Amygdala (tissue), 56 donors: ENCODE measurements at places on chromosomes 2 and 18.

GRCh38 chr2:126776692-126777619 is 121.0 kb downstream of the GYPC start:
- DNase-seq = peak; percentile 26

DNA sequence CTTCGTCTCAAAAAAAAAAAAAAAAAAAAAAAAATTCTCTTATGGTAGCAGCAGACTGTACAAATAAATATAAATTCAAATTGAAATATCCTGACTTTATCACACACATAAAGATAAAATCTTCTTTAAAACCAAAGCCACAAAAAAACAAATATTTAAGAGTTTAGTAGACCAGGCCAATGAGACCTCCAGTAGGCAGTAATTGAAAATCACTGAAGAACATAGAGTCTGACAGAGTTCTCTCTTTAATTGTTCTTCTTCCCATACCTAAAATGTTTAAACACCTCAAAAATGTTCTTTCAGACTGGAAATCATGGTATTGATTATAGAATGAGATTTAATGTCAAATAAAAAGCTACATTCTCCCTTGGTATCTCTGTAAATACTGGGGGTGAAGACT is 20.8 kb downstream of the PRPF40A start:
- no peak for DNase-seq

DNA sequence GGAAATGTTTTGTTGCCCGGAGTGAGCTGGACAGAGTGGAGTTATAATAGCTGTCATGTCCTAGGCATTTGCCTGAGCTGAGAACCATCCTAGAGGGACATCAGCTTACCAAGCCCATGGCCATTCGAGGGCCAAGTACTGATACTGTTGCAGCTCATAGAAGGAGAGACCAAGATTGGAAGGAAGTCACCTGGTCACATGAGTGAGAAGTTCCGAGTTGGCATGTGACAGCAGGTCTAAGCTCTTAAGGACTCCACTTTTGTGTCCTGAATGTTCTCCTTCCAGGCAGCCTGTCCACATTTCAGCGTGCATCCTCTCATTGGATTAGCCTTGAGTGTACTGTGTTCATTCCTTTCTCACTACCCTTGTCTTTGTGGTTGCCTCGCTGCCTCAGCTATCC is 4.4 kb downstream of the FHOD3 start:
- DNase-seq = no peak

DNA sequence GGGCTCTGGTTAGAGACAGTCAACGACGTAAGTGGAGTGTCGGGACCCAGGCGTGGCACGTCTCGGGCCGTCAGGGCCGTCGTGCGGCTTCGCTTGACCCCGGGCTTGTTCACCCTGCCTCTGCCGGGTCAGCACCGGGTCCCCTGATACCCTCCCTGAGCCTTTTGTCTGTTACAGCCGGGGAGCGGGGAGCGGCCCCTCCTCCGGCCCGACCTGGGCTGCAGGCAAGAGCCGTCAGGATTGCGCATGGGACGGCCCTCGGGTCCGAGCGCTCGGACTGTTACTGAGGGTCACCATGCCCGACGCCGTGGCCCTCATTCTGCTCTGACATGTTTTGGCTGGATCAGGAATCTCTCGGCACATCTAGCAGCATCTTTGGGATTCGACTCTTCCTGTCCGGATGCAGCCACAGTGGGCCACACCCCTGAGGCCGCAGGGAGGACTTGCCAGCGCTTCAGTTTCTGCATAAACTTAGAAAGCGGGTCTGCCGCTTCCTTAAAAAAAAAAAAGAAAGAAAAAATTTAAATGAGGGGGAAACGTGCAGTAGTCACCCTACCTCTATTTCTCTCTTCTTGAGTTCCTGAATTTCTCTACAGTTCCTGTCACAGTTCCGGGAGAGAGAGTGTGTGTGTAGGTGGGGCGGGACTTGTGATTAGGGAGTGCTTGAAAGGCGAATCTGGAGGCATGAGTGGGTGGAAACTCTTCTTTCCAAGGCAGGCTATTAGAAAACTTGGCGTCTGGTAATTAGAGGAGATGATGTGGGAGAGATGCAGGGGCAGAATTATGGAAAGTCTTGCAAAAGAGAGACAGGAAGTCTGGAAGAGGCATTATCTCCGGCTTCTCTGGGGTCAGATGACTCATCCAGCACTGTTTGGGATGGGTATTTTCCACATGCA is 909 bp downstream of the TMEM87B start:
- peak; percentile 54 for DNase-seq

DNA sequence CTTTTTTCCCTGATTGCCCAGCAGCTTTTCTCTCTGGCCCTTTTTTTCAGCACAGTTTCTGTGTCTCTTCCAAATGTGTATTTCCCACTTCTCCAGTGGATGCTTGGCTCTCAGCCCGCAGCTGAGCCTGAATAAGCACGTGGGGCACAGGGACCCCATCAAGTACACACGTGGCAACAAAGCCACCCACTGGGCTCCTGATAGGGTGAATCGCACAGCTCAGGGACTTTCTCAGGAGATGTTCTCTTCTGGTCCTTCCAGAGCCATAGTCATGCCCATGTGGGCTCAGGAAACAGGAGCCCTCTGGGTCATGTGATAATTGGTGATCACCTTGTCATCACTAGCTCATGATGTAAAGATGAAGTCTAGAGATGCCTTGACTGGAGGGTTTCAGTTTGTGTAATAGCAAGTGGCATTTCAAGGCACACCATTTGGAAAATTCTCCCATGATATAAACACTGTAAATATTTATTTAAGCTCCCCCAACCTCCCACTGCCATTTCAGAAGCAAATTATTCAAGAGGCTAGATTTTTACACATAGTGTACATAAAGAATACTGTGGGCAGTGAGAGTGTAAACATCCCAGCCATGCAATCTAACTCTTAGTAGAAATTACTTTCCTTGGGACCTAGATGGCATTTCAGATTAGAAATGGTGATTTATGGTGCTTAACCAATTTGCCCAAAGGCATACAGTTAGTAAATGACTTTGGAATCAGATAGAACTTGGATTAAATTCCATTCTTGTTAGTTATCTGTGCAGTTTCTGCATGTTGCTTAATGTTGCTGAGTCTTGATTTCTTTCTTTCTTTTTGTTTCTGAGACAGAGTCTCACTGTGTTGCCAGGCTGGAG is 597.5 kb downstream of the SLC4A3 start:
- no peak for DNase-seq

- no peak for DNase-seq
These were observed 165.2 kb upstream of the KLF7 start for GRCh38 chr2:207330912-207331311.

DNA sequence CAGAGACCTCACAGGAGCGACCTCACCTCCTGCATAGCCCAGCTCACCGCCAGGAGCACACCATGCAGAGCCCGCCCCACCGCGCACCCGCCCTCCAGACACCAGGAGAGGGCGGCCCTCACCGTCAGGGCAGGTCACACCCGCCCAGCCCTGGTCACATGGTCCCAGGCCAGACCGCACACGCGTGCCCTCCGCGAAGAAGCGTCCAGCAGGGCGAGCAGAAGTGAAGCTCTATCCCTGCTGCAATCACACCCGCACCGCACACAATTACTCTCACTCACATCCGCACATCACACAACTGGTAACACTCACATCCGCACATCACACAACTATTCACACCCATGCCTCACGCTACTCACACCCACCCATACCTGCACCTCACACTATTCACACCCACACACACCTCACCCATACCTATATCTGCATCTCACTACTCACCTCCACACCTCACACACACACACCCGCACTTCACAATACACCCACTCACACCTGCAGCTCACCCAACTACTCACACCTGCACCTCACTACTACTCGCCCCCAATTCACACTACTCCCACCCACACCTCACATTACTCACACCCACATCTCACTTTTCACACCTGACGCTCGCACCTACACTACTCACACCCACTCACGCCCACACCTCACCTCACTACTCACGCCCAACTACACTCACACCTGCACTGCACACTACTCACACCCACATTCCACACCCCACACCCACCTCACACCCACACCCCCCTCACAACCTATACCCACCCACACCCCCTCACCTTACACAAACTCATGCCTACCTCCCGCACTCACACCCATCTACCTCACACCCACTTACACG is 242.0 kb downstream of the HDAC4 start:
- DNase-seq = no peak

DNA sequence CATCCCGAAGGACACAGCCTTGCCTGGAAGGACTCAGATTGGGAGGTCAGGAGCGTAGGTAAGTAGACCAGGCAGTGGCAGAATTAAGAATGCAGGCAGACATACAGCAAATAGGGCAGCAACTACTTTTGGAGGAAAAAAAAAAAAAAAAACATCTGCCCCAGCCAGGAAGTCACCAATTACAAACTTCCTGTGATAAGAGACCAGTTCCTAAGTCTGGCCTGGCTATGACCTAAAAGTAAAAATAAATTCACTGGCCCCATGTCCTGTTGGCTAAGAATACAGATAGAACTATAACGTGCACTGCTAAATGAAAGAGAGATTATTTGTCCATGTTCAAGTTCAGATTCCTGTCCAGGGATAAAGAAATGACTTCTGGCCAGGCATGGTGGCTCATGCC is 45.2 kb upstream of the NOSTRIN start:
- DNase-seq = no peak

- DNase-seq = no peak
These were observed 19.1 kb downstream of the IL1R2 start for GRCh38 chr2:102010902-102011301.

DNA sequence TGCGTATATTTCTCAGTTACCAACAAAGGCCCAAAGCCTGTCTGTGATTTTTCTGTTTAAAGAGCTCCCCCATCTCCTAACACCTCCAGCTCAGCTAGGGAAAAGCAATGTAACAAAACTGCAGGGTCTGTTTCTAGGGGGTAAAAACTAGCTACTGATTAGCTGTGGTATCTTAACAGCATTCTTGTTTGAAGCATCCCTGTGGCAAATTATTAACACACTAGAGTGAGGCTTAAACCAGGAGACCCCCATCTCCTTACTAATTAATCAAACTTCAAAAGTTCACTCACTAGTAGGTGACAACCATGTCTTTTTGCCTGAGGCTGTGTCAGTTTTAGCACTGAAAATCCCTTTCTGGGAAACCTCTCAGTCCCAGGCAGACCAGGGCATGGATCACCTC is 186.2 kb upstream of the PARD3B start:
- no peak for DNase-seq

DNA sequence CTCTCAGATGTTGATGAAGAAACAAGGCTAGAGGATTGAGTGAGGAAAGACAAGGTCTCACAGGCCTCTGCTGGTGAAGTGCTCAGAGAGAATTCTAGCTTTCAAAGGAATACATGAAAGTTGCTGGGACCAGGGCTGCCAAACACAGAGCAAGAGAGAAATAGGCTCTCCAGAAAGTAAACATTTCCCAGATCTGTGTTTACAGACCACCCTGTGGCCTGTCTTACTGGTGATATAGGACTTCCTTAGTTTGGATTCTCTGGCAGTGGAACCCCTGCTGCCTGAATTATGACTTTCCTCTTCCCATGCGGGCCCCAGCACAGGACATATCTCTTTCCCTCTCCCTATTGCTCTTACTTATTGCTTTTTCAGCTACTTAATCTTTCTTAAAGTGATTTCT is 64.5 kb downstream of the TACR1 start:
- no peak for DNase-seq

GRCh38 chr2:215552144-215552580 is 116.3 kb upstream of the FN1 start:
- no peak for DNase-seq

- no peak for DNase-seq
These were observed 36.4 kb upstream of the PHLPP1 start for GRCh38 chr18:62678847-62679485.

GRCh38 chr2:181106789-181107627 is 126.6 kb downstream of the UBE2E3 start:
- DNase-seq = no peak

DNA sequence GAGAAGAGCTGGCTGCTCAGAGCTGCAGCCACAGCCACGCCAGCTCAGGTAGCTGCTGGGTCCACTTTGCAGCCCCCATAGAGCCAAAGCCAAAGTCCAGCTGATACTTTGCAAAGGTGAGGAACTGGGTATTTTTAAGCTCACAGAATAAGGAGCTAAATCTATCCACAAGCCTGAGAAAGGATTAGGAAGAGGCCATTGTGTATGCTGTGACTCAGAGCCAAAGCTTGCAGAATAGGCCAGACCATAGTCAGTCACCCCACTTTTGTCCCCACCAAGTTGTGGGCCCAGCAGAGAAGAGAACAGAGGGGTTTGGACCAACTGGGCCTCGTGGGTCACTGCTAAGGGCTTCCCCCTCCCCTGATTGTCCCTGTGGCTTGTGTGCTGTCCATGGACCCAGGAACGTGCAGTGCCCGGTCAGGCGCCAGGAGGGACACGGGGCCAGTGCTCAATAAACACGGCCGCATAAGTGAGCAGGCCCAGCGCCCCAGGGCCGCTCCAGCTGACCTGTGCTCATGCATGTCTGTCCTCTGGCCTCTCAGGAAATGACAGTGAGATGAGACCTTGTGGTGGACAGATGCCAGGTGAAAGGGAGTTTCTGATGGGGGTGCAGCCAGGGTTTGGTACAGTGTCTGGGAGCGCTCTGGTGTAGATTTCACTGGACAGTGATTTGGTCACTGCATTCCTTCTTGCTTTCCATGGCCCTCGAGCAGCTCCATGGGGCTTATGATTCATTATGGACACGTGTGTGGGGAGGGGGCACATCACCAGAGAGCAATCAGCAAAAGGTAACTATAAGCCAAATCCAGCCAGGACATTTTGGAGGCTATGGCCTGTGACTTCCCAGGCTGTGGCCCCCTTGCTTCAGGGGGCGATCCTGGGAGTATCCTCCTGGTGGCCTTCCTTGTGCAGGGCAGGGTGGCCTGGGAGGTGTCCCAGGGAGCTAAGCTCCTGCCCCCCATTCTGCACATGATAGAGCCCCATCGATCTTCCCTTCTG is 31.3 kb downstream of the MAL start:
- no peak for DNase-seq

DNA sequence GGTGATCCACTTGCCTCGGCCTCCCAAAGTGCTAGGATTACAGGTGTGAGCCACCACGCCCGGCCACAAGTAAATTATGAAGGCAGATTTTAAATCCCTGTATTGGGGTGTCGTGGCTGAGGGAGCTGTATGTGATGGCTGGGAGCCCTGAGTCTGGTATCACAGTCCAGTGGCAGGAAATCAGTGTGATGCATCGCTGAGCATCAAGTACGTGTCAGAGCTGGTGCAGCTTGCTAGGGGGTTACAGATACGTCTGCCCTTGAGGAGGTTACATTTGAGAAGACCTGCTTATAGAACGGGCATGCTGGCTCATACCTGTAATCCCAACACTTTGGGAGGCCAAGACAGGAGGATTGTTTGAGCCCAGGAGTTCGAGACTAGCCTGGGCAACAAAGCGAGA is 4.3 kb downstream of the ENOSF1 start:
- DNase-seq = no peak
